Activated T-helper 17 cell treated with anti-CD3 and anti-CD28 coated beads, Interleukin-2, amount 50 U/mL, for 72 hours (primary cell): ENCODE measurements at places on chromosomes 5 and 9. TPM values are rescaled to one million over a fixed set of nuclear protein-coding genes. Genes with fewer than 3 reads are reported as not detected.

The PCDHB4 gene
- total RNA-seq, result not detected

The COL23A1 gene
- total RNA-seq, result 0.16 TPM

The SIT1 gene
- 97.0 TPM for total RNA-seq

DNA sequence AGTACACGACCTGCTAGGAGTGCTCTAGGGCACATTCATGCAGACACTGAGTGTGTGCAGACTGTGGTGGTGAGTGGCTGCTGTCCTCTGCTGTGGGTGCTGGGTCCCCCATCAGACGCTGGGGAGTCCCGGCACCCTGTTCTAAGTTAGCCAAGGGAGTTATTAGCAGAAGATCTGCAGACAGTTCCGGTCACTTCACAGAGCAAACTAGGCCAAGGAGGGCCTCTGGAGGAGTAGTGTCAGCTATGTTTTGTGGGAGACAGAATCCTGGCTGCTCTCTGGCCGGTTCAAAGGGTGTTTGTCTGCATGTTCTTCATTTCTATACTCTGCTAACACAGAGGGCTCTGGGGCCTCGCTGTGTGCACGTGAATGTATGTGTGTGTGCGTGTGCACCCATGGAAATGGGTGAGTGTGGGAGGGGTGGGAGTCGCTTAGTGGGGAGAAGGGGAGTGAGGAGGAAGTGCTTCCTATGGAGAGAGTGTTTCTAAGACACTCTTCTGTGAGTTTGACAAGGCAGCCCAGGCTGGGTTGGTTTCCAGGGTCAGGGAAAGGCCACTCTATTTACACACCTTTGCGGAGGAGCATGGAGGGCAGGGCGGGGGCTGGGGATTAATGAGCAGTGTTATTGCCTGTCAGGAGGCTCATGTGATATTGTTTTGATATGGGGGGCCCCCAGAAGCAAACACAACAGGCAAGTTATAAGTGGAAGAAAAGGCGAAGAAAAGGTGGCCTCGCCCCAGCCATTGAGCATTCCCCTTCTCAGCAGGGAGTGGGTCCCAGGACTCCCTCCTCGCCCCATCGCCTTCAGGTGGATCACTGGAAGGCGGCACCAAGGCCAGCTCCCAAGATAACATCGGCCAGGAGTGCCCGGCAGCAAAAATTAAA is 68.9 kb downstream of the MACROH2A1 start:
- no peak for ATAC-seq

DNA sequence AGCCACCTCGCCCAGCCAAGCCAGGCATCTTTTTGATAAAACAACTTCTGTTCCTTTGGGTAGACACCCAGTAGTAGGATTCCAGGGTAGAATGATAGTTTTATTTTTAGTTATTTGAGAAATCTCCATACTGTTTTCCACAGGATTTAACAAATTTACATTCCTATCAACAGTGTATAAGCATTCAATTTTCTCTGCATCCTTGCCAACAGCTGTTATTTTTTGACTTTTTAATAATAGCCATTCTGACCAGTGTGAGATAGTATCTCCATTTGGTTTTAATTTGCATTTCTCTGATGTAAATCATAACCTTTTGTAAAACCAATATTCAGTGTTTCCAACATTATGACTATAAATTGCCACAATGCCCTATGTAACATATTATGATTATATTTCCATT is 28.2 kb upstream of the CCNB1 start:
- no peak for ATAC-seq

DNA sequence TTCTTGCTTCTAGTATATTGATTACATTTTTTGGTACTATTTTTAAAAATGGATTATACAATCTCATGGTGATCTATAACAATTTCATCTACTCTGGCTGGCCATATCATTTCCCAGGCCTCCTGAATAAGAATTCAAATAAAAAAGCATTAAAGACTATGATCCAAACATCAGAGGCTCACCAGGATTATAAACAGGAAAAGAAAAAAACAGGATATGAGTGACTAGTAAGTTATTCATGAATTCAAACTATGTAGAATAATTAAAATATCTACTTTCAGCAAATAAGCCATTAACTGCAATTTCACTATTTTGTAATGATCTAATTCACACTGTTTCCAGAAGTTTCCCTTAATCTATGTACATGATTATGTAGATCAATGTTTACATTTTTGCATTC is 293.1 kb upstream of the CDH6 start:
- no peak for ATAC-seq

- ATAC-seq, result no peak
Measured at GRCh38 chr9:101671567-101671966, 66.9 kb downstream of the GRIN3A start.

- peak; percentile 67 for ATAC-seq
Measured at GRCh38 chr5:159826351-159827214, 89.7 kb upstream of the ADRA1B start.

DNA sequence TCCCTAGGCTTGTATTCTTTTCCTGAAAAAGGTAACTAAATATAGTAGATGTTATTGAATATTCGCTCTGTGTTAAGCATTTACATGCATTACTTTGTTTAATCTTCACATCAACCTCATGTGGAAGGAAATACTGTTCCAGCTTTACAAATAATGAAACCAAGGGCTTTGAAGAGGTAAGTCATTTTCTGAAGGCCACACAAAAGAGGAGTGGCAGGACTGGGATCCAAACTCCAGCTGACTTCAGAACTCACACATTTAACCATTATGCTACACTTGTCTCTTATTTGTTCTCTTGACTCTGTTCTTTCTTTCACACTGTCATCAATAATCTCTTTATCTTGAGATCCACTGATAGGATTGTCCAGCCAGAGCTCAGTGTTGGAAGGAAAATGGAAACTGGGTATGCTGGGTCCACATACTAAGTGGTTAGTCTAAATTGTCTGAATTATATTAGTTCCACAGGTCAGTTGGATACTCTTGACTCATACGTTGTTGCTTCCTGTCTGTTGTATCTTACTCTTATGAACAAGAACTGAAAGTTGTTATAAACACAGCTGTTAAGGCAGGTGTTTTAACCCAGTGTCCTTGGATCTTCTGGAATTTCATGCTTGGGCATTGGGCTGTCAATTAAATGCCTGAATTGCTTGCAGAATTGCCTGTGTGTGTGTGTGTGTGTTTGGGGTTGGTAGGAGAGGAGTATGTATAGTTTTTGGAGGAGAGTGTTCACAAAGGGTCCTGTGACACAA is 65.6 kb downstream of the TLE4 start:
- peak; percentile 38 for ATAC-seq
